Fibroblast of villous mesenchyme (primary cell): ENCODE measurements at places on chromosomes 4 and X. TPM values are rescaled to one million over a fixed set of nuclear protein-coding genes. Genes with fewer than 3 reads are reported as not detected.

PNMA6A gene
- total RNA-seq: 0.32 and 0.43 TPM in 2 replicates

DCHS2 gene
- total RNA-seq: under 0.01 TPM in 2 replicates

FOXP3 gene
- total RNA-seq: under 0.01 TPM in 1 of 2 replicates, not detected in the other

ADH1A gene
- not detected in 2 replicates for total RNA-seq

FABP2 gene
- not detected in 2 replicates for total RNA-seq

FRAS1 gene
- total RNA-seq: 0.97 and 1.3 TPM in 2 replicates

BTC gene
- 0.43 TPM in 1 of 2 replicates, not detected in the other for total RNA-seq

ATP2B3 gene
- total RNA-seq: not detected in 2 replicates

CENPI gene
- total RNA-seq: 11.3 and 20.3 TPM in 2 replicates

TCEAL5 gene
- total RNA-seq: not detected in 2 replicates

FGA gene
- not detected in 2 replicates for total RNA-seq

EMD gene
- total RNA-seq: 34.5 and 35.1 TPM in 2 replicates

GPRASP1 gene
- 2.6 and 2.9 TPM in 2 replicates for total RNA-seq

VSIG4 gene
- total RNA-seq: not detected in 2 replicates

ZDHHC15 gene
- total RNA-seq: under 0.01 TPM in 1 of 2 replicates, not detected in the other

HTN3 gene
- not detected in 2 replicates for total RNA-seq

PNCK gene
- total RNA-seq: under 0.01 and 0.32 TPM in 2 replicates

RAP2C gene
- 24.2 and 30.2 TPM in 2 replicates for total RNA-seq

DCAF4L1 gene
- under 0.01 TPM in 2 replicates for total RNA-seq

ATOH1 gene
- not detected in 2 replicates for total RNA-seq

VEGFC gene
- 30.3 and 77.3 TPM in 2 replicates for total RNA-seq
